Spinal cord (tissue), 10 donors: ENCODE measurements at places on chromosomes 7 and 10. TPM values are rescaled to one million over a fixed set of nuclear protein-coding genes. Genes with fewer than 3 reads are reported as not detected.

The PSTK gene
- 11.6 TPM for total RNA-seq

The DNAJC12 gene
- total RNA-seq: 15.5 TPM

DNA sequence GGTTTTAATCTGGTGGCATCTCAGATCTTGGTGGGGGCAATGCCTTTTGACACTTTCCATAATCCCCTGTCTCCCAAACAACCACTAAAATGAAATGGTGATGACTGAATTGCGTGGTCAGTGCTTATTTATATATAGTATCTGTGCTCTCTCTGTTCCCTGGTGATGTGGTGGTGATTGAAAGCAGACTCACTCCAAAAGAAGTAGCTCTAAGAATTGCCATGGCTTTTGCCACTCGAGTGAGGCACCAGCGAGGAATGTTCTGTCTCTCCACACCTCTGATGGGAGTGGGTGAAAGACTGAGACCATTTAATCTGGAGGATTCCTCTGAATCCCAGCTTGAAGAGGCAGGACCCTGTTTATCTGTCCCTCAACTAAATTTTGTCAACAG lies 2.8 kb downstream of the DUSP5 start:
- H3K27me3 ChIP-seq: peaks cover 26% of the 10 kb centered on the region
- no peak overlapping the region for H3K4me3 ChIP-seq

- H3K27me3 ChIP-seq: peaks cover 2% of the 10 kb centered on the region
- H3K4me3 ChIP-seq: no peak overlapping the region
- no peaks in the 10 kb centered on the region for H3K4me1 ChIP-seq
- DNase-seq: no peak
- H3K36me3 ChIP-seq: no peaks in the 10 kb centered on the region
- H3K27ac ChIP-seq: no peak overlapping the region
Measured at GRCh38 chr10:1923998-1924397, 186.7 kb upstream of the ADARB2 start.
